ENCODE measurements at places on chromosomes 2 and 18. TPM values are rescaled to one million over a fixed set of nuclear protein-coding genes. Genes with fewer than 3 reads are reported as not detected.
A peak's percentile ranks its signal among the peaks of the same experiment; 100 is the strongest.

The MDH1B gene
- total RNA-seq: 0.25 TPM

DNA sequence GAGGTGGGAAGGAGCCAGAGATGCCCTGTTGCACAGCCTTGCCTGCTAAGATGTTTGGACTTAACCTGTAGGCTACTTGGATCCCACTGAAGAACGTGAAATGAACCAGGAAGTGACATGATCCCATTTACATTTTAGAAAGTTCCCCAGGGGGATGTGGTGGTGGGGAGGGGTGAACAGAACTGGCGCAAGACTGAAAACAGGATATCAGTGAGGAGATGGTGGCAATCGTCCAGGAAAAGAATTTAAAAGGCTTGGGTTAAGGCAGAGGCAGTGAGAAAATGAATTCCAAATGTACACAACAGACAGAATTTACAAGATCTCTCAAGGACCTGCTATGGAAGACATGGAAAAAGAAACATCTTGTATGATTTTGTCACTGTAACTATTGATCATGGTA is 42.3 kb downstream of the SULT1C2 start:
- no peak for DNase-seq
- H3K4me1 ChIP-seq: no peaks in the 10 kb centered on the region
- H3K36me3 ChIP-seq: no peaks in the 10 kb centered on the region
- peaks cover 5% of the 10 kb centered on the region for H3K27me3 ChIP-seq
- no peak overlapping the region for H3K4me3 ChIP-seq

The KANSL1L gene
- 6.7 TPM for total RNA-seq

- no peaks in the 10 kb centered on the region for H3K4me1 ChIP-seq
- H3K27ac ChIP-seq: no peak overlapping the region
- no peak for DNase-seq
- no peaks in the 10 kb centered on the region for H3K36me3 ChIP-seq
These were observed 261.1 kb upstream of the RASGRP3 start for GRCh38 chr2:33215299-33215698.

DNA sequence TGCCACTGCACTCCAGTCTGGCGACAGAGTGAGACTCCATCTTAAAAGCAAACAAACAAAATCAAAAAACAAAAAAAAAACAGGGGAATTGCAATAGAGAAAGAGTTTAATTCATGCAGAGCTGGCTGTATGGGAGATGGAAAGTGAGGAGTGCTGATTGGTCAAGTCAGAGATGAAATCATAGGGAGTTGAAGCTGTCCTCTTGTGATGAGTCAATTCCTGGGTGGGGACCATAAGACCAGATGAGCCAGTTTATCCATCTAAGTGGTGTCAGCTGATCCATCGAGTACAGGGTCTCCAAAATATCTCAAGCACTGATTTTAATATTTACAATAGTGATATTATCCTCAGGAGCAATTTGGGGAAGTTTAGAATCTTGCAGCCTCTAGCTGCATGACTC is 45.3 kb downstream of the FRZB start:
- no peaks in the 10 kb centered on the region for H3K4me1 ChIP-seq
- DNase-seq: no peak
- H3K27ac ChIP-seq: no peak overlapping the region
- peaks cover 3% of the 10 kb centered on the region for H3K27me3 ChIP-seq
- H3K4me3 ChIP-seq: no peak overlapping the region
- H3K36me3 ChIP-seq: no peaks in the 10 kb centered on the region

The SPATA3 gene
- not detected for total RNA-seq

The FEV gene
- not detected for total RNA-seq

The CYP1B1 gene
- 0.14 TPM for total RNA-seq

GRCh38 chr2:152099367-152100050 is 665 bp upstream of the CACNB4 start:
- DNase-seq: no peak
- peaks cover 44% of the 10 kb centered on the region for H3K27me3 ChIP-seq
- H3K36me3 ChIP-seq: no peaks in the 10 kb centered on the region
- peak overlapping the region; percentile 50 for H3K4me3 ChIP-seq

The CYBRD1 gene
- total RNA-seq: 0.45 TPM

The NT5DC4 gene
- total RNA-seq: not detected

GRCh38 chr2:172863341-172863740 is 127.7 kb downstream of the RAPGEF4 start:
- no peak for DNase-seq
- H3K36me3 ChIP-seq: no peaks in the 10 kb centered on the region
- peaks cover 3% of the 10 kb centered on the region for H3K27me3 ChIP-seq
- H3K27ac ChIP-seq: no peak overlapping the region
- H3K4me3 ChIP-seq: no peak overlapping the region

Data from CD4-positive, alpha-beta T cell (primary cell).